ENCODE measurements at places on chromosomes 4 and X. TPM values are rescaled to one million over a fixed set of nuclear protein-coding genes. Genes with fewer than 3 reads are reported as not detected.

DNA sequence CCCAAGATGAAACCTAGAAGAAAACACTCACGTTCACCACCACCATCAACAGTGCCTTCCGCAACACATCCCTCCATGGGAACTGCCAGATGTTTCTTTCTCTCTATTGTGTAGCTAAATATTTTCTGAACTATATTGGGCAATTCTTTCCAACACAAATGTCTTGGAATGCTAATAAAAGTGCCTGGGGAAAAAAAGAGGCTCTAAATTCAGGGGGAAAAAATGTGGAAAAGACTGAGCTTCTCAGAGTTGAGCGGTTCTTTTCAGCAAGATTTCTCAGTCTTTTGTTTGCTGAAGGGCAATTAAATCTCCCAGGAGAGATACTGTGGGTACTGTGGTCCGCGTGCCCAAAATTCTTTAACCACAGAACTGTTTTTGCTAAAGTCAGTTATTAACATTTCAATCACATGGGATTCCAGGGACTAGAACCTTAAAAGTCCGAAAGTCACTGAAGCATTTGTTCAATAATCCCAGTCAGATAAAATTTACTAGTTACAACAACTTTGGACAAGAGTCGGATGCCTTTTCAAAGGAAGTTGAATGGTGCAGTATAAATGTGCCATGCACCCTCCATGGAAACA is 51.9 kb upstream of the DHRSX start:
- DNase-seq: no peak

GRCh38 chr4:38514465-38515146 is 149.4 kb upstream of the KLF3 start:
- DNase-seq: peak; percentile 35

DNA sequence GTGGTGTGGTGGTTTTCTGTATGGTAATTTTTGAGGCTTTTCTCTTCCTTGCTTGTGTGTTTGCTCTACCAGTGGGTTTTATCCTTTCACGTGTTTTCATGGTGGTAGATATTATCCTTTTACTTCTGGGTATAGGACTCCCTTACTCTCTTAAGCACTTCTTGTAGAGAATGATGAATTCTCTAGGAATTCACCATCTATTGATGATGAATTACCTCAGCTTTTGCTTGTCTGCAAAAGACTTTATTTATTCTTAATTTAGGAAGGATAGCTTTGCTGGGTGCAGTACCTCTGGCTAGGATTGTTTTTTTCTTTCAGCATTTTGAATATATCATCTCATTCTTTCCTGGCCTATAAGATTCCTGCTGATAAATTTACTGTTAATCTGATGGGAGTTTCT is 415.3 kb downstream of the PDGFC start:
- no peak for DNase-seq

- no peak for DNase-seq
These were observed 37.5 kb downstream of the HOPX start for GRCh38 chr4:56643596-56643995.

The TRMT2B gene
- 21.7 TPM for total RNA-seq

The CLGN gene
- total RNA-seq: 0.31 TPM

DNA sequence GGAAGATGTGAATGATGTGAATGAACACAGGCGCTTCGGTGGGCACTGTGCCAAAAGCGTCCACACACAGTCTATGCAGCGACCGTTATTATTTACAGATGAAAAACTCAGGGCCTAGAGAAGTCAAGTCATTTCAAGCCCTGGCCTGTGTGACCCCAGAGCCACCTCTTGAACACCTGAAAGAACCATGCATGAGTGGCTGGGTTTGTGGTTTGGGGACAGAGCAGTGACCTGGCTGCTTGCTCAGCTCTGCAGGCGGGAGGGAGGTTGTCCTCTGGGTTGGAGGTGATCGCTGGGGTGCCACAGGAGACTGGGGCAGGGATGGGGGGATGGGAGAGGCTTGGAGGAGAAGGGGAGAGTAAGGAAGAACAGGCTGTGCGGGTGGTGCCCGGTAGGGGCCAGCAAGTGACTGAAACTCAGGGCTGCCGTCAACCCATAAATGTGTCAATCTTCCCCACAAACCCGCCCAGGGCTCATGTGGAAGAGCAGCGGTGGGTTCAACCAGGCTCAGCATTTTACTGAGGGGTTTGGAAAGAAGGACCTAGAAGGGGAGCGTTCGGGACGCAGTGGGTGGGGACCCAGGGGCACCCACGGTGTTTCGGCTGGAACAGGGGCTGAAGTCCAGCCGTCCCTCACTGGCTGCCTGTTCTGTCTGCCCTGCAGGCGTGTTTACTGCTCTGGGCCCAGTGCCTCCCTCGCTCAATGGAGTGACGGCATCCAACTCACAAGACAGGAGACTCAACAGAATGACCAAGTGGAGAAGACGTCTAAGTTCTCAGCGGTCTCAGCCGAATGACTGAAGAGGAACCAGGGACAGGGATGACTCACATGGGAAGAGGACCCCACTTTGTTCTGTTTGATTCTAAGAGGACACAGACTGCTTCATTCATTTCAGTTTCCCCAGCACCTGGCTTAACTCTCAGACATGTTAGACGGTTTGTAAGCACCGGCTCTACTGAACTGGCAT is 167.8 kb downstream of the AFAP1 start:
- DNase-seq: peak; percentile 31

The CLTRN gene
- total RNA-seq: 0.38 TPM

DNA sequence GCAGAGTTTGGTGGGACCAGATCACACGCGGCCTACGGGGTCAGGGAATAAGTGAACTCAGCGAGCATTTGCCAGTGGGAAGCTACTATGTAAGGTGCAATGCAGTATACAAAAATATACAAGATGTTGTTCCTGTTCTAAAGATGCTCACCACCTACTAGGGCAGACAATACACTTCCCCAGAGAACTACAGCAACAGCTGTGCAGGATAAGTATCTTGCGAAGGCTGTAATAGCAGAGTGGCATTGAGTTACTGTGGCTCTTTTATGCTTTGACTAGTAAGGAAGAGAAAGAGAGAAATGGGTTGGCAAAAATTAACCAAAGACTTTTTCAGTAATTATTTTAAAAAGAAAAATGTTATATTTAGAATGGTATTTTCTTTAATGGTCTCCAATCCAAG is 61.2 kb downstream of the CDS1 start:
- DNase-seq: no peak

GRCh38 chrX:82092307-82092706 is 890.4 kb downstream of the SH3BGRL start:
- no peak for DNase-seq

DNA sequence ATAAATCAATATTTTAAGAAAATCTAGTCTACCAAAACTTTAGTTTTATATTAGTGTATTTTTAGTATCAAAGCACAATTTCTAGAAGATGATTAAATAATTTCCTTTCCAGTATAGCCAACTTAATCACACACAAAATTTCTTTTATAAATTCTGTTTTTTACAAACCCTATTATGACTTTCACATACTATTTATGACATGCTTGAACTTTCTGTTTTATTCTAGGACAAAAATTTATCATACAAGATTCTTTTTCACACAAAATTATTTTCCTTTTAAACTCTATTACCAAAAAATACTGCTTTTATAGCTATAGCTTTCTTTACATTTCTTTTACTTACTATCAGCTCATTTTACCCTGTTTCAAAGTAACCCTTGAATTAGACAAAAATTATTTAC is 149.5 kb downstream of the OR13H1 start:
- DNase-seq: no peak

DNA sequence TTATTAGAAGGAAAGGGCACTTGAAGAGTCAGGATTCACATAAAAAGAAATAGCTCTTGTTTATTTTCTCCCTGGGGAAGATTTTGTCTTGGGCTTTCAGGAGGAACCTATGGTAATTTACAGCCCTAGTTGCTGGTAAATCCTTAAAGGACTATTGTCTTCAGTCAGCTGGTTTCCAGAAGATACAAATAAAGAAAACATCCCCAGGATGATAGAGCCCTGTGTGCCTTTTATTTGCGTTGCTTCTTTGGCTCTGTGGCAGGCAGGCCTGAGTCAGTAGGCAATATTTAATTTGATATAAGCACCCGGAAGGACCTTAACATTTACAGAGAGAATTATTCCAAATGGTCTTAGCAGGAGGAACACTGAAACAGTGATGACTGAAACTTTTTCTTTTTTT is 131.0 kb upstream of the SLC34A2 start:
- DNase-seq: no peak

DNA sequence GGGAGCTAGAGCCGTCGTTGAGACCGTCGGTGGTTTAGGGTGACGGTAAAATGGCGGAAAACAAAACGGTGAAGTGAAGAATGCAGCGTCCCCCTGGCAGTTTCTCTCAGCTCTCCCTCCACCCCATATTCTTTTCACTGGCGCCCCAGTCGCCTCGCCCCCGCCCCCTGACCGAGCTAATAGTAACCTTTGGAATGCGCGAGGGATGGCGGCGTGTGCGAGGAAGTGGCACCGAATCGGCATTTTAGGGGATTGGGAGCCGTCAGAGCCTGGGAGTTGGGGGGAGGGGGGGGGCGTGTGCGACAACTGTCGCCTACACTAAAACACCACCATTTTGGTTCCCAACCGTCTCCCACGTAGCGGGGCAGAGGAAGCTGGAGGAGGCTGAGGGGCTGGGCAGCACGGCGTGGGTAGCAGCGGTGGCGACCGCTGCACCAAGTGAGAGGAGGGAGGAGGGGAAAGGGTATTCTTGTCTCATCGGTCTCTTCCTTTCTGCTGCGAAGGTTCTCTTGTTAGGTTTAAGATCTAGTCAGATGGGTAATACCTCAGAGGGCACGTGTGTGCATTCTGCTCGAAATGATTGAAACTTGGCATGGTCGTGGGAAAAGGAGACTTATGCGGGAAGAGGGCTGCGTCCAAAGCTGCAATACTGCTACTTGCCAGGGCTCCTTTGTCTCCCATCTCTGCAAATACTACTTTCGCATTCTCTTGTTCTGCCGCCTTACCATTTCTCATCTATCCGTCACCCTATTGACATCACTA is 840 bp downstream of the ZNF711 start:
- peak; percentile 6 for DNase-seq

DNA sequence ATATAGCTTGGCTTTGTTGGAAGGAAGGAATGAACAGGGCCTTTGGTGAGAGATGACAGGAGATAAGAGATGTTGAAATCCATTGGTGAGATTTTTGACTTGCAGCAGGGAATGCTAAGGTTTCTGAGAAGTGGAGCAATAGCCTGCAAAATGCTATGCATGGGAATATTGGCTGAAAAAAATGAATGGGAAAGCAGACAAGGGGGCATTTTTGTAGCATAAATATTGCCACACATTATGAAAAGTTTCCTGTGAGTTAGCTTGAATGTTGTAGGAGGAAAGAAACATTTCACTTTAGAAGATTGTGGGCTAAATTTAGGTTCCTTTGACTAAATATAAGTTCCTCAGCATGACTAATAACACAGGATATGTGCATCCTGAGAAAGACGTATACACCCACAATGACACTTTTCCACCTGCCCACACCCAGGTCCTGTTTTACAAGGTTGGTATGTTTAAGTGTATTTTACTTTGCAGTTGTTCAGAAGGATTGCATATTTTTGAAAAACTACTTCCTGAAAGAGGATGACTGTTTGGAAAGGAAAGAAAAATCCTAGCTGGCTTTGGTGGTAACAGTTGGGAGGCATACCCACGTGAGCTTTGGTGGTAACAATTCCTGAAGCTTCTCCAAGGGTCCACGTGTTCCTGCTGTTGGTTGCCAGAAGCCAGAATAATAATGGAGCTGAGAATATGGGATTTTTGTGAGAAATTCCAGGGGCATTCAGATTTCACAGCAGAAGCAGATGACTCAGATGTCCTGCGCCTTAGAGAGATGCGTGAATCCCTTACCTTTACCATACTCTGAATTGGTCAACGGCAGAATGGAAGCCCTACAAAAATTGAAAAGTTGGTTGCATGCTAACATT is 28.5 kb downstream of the PHEX start:
- DNase-seq: peak; percentile 72

GRCh38 chr4:98630737-98631454 is 27.5 kb downstream of the TSPAN5 start:
- DNase-seq: no peak

DNA sequence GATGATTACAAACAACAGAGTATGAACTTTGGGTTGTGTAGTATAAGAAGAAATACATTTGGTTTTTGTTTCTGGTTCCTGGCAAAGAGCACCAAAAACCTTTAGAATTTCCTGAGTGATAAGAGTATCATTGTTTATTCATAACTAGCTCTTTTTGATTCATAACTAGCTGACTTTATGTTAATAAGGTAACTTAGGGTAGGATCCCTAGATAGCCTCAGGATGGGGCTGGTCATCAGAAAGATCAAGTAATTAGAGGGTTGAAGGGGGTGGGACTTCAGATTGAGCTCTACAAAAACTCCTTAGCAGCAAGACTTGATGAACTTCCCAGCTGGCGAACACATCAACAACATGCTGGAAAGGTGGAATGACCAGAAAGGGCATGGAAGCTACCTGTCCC is 166.5 kb downstream of the SCFD2 start:
- no peak for DNase-seq

The CENPVL1 gene
- total RNA-seq: not detected

- DNase-seq: peak; percentile 87
These were observed 8.6 kb downstream of the NOP14 start for GRCh38 chr4:2954358-2955185.

The CT45A8 gene
- total RNA-seq: not detected

- peak; percentile 13 for DNase-seq
These were observed 201.0 kb upstream of the GPR101 start for GRCh38 chrX:137234651-137235402.

GRCh38 chr4:110510277-110510676 is 34.3 kb downstream of the ENPEP start:
- no peak for DNase-seq

- peak; percentile 50 for DNase-seq
These were observed 108.3 kb downstream of the AFAP1 start for GRCh38 chr4:7831330-7831729.

DNA sequence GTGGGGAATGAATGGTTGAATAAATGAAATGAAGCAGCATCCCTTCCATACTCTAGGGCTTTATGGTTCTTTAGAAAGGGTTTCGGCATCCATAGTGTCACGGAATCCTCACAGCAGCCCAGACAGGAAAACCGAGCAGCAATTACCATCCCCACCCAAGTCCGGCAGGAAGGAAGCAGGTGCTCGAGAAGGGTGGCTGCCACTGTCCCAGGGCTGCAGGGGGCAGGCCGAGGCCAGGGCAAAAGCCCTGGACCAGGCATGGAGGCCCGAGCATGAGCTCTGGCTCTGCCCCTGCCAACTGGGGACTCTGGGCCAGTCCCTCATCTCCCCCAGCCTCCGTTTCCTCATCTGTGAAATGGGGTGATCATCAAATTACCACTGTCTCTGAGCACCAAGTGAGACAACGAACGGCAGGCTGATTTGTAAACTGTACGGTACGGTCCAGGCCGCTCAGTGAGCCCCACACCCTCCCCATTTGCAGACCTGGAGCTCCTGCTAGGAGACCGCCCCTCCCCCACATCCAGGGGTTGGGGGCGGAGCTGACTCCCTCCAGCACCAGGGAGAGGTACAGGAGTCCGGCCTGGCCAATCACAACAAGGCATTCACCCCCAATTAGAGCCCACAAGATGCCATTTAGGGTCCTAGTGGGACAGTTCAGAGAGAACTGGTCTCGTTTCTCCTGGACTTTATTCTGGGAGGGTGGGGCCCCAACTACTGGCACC is 100.4 kb downstream of the WFS1 start:
- DNase-seq: no peak

The TMPRSS11F gene
- total RNA-seq: not detected

The DNAAF6 gene
- total RNA-seq: not detected

GRCh38 chrX:11944501-11944900 is 186.5 kb downstream of the MSL3 start:
- peak; percentile 13 for DNase-seq

The PLAC8 gene
- 101 TPM for total RNA-seq

GRCh38 chr4:14215116-14215770 is 587.7 kb upstream of the BOD1L1 start:
- DNase-seq: no peak

Measured in activated CD8-positive, alpha-beta T cell treated with anti-CD3 and anti-CD28 coated beads for 36 hours (primary cell).